ENCODE measurements at places on chromosomes 1 and 21.

GRCh38 chr1:206049919-206050600 is 2.9 kb upstream of the RHEX start:
- no peak for DNase-seq

DNA sequence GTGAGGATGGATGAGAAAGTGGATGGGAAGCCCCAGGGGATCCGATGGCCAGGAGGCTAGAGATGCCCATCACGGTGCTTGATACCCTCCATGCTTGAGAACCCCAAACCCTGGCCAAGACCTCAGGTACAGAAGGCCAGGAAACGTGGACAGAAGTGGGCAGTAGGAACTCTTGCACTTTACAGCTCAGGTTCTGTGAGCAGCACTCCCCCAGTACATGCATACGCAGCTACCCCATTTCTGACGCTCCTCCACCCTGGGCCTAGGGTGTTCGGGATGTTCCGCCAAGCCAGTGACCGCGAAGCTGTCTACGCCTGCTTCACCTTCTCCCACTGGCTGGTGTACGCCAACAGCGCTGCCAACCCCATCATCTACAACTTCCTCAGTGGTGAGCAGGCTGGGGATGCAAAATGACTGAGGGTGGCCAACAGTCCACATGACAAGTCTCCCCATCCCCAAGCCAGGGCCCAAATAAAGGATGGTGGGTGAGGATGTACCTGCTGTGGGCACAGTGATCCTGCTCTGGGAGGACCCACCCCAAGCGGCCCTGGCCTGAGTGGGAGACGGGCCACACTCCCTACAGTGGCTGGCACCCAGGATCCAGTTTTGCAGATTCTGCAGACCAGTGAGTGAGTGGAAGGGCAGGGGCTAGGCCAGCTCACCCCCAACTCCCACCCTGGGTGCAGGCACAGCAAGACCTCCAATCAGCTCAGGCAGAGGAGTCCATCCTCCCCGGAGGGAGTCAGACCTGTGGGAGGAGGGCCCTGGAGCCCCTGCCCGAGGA is 7.4 kb downstream of the HCRTR1 start:
- DNase-seq, result no peak

DNA sequence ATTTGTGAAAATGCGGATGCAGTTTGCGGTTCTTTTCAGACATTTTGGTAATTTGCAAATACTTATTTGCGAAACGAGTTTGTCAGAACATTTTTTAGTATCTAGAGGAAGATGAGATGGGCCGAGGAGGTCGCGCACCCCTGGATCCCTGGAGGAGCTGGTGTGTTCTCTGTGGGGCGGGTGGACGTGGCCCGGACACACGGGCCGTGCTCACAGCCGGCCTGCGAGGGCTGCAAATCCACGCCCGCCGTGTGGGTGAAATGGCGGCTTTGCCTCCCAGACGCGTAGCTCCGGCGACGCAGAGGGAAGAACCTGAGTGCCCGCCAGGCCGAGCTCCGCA is 9.3 kb upstream of the TTLL10 start:
- no peak for DNase-seq

DNA sequence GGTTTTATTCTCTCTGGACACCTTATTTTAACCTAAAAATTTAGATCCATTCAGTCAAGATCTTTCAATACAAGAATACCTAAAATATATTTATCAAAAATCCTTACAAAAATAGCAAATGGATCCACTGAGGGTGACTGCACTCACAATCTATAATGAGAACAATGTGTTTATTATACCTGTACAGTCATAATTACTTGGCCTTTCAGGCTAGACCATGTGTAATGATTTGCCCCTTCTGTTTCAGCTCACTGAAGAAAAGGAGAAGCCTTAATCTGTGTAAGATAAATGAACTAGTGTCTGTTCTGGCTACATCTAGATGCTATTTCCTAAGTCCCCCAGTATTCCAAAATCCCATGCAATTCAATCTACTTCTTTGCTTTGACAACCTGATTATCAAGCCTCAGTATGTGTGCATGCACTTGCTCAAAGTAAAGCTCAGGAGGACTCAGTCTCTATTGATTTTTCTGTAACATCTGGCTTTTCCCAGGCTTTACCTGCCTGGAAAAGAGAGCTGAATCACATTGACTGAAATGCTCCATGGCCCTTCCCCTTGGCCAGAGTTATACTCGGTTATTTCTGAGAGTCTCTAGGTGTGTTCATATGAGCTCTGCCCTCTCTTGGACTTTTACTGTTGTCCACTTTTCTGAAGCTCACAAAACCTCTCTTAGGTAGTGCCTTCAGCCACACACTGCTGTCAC is 27.6 kb downstream of the CRP start:
- no peak for DNase-seq

DNA sequence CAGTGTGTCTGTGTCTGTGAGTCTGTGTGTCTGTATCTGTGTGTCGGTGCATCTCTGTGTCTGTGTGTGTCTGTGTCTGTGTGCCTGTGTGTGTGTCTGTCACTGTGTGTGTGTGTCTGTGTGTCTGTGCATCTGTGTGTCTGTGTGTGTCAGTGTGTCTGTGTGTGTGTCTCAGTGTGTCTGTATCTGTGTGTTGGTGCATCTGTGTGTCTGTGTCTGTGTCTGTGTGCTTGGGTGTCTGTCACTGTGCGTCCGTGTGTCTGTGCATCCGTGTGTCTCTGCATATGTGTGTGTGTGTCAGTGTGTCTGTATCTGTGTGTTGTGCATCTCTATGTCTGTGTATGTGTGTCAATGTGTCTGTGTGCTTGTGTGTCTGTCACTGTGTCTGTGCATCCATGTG is 44.7 kb upstream of the POFUT2 start:
- no peak for DNase-seq

GRCh38 chr1:171801487-171801891 is 20.0 kb downstream of the METTL13 start:
- DNase-seq, result peak; percentile 42

GRCh38 chr1:231527586-231528171 is 790 bp upstream of the TSNAX start:
- no peak for DNase-seq

DNA sequence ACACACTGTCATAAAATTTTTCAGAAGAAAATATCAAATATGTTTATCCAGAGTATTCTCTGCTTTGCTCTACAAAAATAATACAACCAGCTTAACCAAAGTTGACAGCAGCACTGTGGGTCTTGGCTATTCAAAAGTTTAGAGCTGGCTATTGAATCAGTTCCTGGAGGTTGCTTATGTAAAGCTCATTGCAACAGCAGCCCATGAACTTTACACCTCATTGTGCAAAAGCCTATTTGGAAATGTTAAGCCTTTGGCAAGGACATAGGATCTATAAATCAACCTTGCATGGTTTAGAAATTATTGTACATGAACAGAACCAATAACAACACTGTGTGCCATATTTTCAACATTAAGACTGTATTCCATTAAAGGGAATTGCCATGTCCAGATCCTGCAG is 714.9 kb downstream of the ADGRL2 start:
- no peak for DNase-seq

GRCh38 chr21:35043549-35043948 is 5.6 kb downstream of the RUNX1 start:
- DNase-seq, result no peak

GRCh38 chr1:222653178-222653827 is 35.4 kb downstream of the MIA3 start:
- DNase-seq, result no peak

DNA sequence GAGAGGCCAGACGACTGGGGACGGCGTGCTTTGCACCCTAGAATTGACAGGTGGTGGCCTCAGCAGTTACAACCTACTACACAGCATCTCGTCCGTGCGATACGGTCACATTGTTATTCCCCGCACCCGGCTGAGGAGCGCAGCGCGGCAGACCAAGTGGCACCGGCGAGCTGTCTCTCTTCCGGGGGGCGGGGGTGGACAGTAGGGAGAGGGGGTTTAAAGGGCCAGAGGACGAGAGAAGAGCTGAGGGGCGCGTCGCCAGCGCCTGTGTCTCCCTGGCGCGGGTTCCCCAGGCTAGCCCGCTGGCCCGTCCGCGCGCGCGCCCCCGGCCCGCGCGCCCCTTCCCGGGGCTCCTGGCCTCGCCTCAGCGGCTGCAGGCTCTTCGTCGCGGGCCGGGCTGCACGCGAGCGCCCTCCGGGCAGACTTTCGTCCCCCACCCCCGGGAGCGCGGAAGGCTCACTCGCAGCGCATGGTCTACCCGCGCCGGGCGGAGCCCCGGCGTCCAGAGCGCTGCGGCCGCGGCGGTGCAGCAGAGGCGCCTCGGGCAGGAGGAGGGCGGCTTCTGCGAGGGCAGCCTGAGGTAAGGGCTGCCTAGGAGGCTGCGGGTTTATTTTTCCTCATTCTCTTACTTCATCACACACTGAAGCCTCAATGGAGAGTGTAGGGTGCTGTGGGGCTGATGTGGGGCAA is at the start of gene PDE4B:
PDE4B (plus strand) TSS at position 227 of the 690 bp plus-strand sequence.
- peak; percentile 79 for DNase-seq

DNA sequence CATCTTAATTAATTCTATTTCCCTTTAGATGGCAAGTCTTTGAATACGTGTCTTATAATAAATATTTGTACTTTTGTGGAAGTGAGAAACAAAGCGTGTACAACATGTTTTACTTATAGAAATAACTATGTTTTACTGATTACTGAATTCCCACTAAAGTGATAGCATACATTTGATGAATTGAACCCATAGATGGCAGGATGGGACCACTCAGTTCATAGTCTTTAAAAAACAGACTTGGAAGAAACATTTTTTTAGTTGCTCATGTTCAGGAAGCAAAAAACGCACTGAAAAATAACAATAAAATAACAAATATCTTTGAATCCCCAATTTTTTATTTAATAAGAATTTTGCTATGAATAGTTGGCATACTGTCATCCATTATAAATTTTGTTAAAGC is 507.1 kb upstream of the ZRANB2 start:
- peak; percentile 31 for DNase-seq

GRCh38 chr1:96515430-96515829 is 206.2 kb upstream of the PTBP2 start:
- DNase-seq, result no peak

All from spinal cord (tissue), 10 donors.